ENCODE measurements at places on chromosomes 16 and 17.

GRCh38 chr16:60792437-60792836 is 1243.8 kb downstream of the CDH8 start:
- no peak for DNase-seq

- peak; percentile 73 for DNase-seq
These were observed 138.5 kb upstream of the TBX2 start for GRCh38 chr17:61261001-61261637.

DNA sequence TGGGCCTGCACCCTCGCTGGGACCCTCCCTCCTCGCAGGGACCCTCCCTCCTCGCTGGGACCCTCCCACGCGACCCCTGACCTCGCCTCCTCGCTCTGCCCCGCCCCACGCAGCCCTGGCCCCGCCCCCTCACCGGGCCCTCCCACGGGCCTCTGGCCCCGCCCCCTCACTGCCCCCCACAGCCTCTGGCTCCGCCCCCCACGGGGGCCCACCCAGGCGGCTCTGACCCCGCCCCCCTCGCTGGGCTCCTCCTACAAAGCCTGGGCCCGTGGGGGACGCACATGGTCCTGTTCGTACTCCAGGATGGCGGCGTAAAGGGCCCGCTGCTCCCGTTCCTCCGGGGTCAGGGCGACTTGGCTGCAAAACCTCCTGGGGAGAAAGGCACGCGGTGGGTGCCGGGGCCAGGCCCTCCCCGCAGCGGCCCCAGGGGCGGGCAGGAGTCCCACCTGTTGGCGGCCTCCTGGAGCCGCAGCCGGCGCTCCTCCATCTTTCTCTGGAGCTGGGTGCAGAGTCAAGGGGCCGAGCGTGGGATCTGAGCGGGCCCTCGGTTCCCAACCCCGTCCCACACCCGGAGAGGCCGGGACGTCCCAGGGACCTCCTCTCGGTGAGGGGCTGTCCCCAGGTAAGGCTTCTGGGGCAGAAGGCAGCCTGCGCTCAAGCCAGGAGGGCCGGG is 9.0 kb downstream of the VPS9D1 start:
- peak; percentile 28 for DNase-seq

DNA sequence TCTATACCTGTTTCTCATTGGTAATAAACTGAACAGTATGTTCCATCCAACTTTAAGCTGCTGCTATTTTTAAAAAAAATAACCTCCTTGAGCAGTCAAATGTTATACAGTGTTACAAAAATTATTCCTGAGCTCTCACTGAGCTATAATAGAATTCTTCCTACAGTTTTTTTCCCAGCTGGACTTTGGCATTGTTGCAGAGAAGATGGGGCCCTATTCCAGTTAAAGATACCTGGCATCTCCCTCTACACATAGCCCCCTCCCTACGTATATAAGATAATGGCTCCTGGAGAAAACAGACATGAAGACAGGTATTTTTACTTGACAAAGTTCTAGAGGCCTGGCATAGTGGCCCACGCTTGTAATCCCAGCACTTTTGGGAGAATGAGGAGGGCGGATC is 1.6 kb upstream of the COX6A2 start:
- DNase-seq, result no peak

DNA sequence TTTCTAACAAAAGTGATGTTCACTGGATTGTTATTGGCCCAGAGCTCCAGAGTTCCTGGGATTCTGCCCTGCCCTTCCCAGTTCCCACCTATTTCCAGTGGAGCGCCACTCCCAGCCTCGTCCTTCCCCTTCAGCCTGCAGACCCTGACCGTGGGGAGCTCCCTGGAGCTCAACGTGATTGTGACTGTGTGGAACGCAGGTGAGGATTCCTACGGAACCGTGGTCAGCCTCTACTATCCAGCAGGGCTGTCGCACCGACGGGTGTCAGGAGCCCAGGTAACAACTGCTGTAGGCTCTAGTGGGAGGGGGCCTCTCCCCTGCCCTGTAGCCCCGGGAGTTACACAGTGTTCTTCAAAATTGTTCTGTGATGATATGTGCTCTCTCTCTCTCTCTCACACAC is 11.8 kb downstream of the COX6A2 start:
- DNase-seq, result no peak

DNA sequence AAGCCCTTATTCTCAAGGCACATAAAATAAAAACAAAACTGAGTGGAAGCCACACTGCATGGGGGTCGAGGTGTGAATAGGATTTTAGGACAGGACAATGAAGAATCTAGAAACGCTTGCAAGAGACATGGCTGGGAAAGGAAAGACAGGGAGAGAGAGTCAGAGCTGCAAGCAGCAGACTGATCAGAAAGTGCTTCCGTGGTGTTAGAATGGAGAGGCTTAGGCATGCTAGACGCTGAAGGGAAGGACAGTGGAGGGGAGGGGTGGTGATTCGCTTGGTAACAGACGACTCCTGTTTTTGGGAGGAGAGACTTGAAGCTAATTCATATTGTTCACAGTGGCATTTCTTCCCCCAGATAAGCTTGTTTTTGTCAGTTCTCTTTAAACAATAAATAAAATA is 173.5 kb downstream of the AIPL1 start:
- no peak for DNase-seq
